Activated T-helper 17 cell treated with anti-CD3 and anti-CD28 coated beads, Interleukin-2, amount 50 U/mL, for 72 hours (primary cell): ENCODE measurements at places on chromosomes 4 and X.
A peak's percentile ranks its signal among the peaks of the same experiment; 100 is the strongest.

DNA sequence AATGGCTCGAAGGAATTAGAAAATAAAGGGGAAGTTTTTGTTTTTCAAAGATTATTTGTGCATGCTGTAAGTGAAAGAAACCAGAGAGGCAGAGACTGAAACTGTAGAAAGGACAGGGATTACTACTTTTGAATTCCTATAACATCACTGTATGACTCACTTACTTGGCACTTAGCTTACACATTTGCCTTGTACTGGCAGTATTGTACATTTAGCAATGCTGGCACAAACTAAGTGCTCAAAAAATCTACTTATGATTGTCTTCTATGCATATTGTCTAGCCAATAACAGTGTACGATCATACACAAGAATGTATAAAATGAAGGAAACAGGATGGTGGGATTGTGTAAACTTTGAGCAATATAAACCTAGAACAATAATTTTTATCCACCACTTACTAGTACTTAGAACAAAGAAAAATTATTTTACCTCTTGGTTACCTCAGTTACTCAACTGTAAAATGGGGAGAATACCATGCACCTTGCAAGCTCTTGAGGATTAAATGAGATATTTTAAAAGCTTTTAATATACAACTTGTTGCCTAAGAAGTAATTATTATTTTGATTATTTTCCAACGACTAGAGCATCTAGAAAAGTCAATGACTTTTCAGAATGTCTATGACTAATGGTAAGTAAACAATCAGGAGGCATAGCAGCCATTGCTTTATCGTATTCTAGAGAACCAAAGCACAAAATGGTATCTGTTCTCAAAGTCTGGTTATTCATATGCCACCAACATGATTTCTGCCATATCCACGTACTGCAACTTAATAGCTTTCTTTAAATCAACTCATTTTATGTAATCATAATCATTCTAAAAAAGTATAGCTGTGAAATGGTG is 4.7 kb downstream of the FAM120C start:
- peak; percentile 64 for ATAC-seq
- H3K4me1 ChIP-seq, result peaks cover 39% of the 10 kb centered on the region
- peaks cover 60% of the 10 kb centered on the region for H3K36me3 ChIP-seq
- no peaks in the 10 kb centered on the region for H3K27me3 ChIP-seq
- H3K4me3 ChIP-seq, result peak overlapping the region; percentile 85

DNA sequence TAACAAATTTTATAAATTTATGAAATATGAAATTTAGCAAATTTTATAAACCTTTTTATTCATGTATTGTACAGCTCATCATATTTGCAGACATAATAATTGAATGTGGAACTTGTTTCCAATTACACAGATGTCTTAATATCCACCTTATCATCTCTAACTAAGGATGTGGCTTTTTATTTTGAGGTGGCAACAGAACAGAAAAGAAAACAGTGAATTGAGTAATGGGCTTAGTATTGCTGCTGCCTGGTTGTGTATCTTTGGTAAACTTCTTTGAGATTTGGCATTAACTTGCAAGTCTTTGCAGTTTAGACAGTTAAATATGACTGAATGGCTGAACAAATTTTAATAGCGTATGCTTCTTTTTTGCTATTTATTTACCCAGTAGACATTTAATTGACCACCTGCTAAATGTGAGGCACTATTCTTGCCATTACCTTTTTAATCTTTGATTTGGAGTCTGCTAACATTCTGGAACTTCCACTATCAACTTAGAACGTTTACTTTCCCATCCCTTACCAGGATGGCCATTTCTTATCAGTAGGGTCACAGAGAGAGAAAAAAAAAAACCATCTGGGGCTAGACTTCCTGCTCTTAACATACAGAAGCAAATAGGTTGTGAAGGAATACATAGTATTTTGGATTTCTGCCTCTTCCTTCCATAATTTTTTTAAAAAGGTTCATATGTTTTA is 44.8 kb downstream of the CLCN3 start:
- H3K4me3 ChIP-seq, result peak overlapping the region; percentile 17
- H3K36me3 ChIP-seq, result peaks cover 24% of the 10 kb centered on the region
- H3K4me1 ChIP-seq, result peaks cover 16% of the 10 kb centered on the region
- ATAC-seq, result peak; percentile 39
- H3K27me3 ChIP-seq, result no peaks in the 10 kb centered on the region

DNA sequence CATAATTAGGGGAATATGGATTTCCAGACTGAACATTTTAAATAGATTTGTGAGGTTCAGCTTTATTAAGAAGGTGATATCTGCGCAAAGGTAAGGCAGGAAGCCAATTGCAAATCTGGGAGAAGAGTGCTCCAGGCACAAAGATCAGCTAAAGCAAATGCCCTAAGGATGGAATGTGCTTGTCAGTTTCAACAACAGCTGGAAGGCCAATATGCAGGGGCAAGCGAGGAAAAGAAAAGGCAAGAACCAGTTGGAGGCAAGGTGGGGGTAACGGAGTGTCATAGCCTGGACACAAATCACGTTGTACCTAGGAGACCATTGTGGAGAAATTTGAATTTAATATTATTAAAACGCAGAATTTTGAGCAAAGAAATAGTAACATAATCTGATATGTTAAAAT is 1710.3 kb upstream of the PCDH7 start:
- H3K4me3 ChIP-seq, result no peak overlapping the region
- no peaks in the 10 kb centered on the region for H3K36me3 ChIP-seq
- no peaks in the 10 kb centered on the region for H3K27me3 ChIP-seq
- no peaks in the 10 kb centered on the region for H3K4me1 ChIP-seq
- no peak for ATAC-seq

- H3K27me3 ChIP-seq, result no peaks in the 10 kb centered on the region
- H3K27ac ChIP-seq, result no peak overlapping the region
- H3K4me1 ChIP-seq, result no peaks in the 10 kb centered on the region
- H3K4me3 ChIP-seq, result no peak overlapping the region
Measured at GRCh38 chrX:5575407-5575806, 653.3 kb downstream of the NLGN4X start.

DNA sequence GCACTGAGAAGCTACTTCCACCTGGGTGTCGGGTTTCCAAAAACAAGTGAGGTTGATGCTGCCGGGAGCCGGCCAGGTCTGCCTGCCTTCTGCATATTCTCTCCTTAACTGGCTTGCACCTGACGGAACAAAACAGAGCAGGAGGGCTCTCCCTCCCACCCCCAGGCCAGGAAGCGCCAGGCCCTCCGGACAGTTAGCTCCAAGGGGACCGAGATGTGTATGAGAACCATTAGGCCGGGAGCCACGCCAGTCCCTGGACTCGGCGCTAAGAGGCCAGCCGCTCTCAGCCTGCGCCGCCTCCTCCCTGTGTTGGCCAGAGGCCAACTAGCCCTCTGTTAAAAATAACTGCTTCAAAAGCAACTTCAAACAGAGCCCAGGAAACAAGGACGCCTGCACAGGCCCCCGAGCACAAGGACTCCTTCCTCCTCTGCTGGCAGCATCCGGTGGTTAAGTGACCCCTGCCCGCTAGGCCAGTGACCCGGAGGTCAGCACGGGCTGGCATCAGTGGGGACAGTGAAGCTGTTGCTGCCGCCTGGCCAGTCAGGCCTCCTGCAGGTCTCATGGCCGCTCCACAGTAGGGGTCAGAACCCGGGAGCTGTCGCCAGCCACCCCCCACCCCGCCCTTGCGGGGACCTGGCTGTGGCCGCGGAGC is 107.9 kb downstream of the ABLIM2 start:
- H3K27me3 ChIP-seq, result no peaks in the 10 kb centered on the region
- ATAC-seq, result no peak
- H3K4me1 ChIP-seq, result no peaks in the 10 kb centered on the region
- no peak overlapping the region for H3K27ac ChIP-seq

- peak within 1 kb of the TSS; percentile 58 for H3K27ac ChIP-seq
- no peaks in the 10 kb centered on the region for H3K27me3 ChIP-seq
- ATAC-seq, result no peak
- H3K4me1 ChIP-seq, result no peaks in the 10 kb centered on the region
- peak within 1 kb of the TSS; percentile 39 for H3K4me3 ChIP-seq
- H3K36me3 ChIP-seq, result no peaks in the 10 kb centered on the region
Measured at GRCh38 chrX:53281321-53281822, at the start of gene IQSEC2. TSS of gene IQSEC2 (minus strand) at chrX:53281584.

DNA sequence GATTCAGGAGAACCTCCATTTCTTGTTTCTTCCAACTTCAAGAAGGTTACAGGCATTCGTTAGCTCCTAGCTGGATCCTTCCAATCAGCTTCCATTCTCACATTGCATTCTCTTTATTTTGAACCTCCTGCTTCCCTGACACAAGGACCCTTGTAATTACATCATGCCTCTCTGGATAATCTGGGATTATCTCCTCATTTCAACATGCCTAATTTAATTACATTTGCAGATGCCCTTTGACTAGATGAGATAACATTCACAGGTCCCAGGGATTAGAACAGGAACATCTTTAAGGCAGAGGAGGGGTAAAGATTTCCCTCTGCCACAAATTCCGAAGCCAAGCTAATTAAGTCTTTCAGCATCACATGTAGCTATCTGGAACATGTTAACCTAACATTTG is 753.8 kb upstream of the PCDH7 start:
- H3K36me3 ChIP-seq, result no peaks in the 10 kb centered on the region
- no peak overlapping the region for H3K27ac ChIP-seq
- ATAC-seq, result no peak
- no peak overlapping the region for H3K4me3 ChIP-seq
- H3K27me3 ChIP-seq, result no peaks in the 10 kb centered on the region

GRCh38 chrX:154374313-154375155 is at the start of gene FLNA:
TSS of gene FLNA (minus strand) at chrX:154374634. CDS start at chrX:154371245, 3,389 bp downstream.
- H3K27ac ChIP-seq, result no peak within 1 kb of the TSS
- peaks cover 12% of the 10 kb centered on the region for H3K36me3 ChIP-seq
- ATAC-seq, result no peak
- no peaks in the 10 kb centered on the region for H3K27me3 ChIP-seq
- peak within 1 kb of the TSS; percentile 84 for H3K4me3 ChIP-seq
- no peaks in the 10 kb centered on the region for H3K4me1 ChIP-seq

DNA sequence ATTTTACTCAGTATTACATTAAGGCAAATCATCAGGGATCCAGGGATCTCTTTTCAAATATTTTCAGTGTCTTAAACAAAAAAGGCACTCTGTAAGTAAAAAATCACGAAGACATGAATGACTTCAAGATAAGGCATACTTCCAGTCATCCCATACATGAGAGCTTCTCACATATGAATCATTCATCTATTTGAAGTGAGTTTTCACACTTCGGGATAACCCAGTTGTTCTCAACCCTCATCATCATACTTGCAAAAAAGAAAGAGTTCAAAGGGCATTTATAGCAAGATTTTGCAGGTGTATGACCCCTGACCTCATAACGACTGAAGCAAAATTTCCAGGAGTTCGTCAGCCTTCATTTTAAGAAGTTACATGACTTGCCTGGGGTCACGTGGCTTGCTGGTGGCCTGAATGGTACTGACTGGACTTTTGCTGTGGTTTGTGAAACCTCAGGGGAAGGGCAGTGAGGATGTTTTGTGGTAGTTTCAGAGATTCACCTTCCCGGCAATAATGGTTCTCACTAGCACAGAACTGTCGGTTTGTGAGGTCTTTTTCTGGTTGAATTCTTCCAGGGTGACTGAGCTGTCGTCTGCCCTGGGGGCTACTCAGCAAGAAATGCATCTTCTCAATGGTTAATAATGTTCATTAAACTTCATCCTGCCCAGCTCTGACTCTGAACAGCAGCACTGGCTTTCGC is 115.8 kb upstream of the SHISA3 start:
- no peaks in the 10 kb centered on the region for H3K36me3 ChIP-seq
- H3K4me3 ChIP-seq, result no peak overlapping the region
- H3K27ac ChIP-seq, result no peak overlapping the region
- peak; percentile 49 for ATAC-seq
- peaks cover 6% of the 10 kb centered on the region for H3K4me1 ChIP-seq

GRCh38 chrX:154298312-154298711 is 2.7 kb downstream of the TKTL1 start:
- no peak overlapping the region for H3K4me3 ChIP-seq
- no peak overlapping the region for H3K27ac ChIP-seq
- H3K27me3 ChIP-seq, result no peaks in the 10 kb centered on the region

GRCh38 chr4:113347245-113347644 is 297.8 kb downstream of the ANK2 start:
- H3K4me1 ChIP-seq, result no peaks in the 10 kb centered on the region
- no peak overlapping the region for H3K4me3 ChIP-seq

DNA sequence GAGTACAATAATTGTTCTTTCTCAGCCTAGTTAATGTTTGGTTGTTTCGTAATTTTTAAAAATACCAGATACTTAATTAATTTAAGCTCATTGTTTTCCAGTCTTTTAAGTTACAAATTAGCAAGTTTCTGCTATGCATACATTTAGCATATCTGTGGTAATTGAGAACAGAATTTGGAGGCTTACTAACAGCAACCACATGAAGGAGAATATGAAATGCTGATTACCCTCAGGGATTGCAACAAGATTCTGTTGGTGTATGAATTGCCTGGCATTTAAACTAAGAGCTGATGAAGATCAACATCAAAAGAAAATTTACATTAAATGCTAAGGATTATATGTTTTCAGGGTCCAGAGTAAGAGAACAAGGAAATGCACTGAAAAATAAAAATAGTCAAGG is 580.0 kb upstream of the INTU start:
- H3K4me3 ChIP-seq, result no peak overlapping the region
- H3K27ac ChIP-seq, result no peak overlapping the region
- H3K4me1 ChIP-seq, result no peaks in the 10 kb centered on the region
- ATAC-seq, result no peak

- H3K4me3 ChIP-seq, result no peak overlapping the region
- H3K27ac ChIP-seq, result no peak overlapping the region
- no peaks in the 10 kb centered on the region for H3K27me3 ChIP-seq
- no peak for ATAC-seq
Measured at GRCh38 chrX:41152221-41152620, 67.0 kb downstream of the USP9X start.

- no peak overlapping the region for H3K27ac ChIP-seq
- H3K4me1 ChIP-seq, result no peaks in the 10 kb centered on the region
- no peaks in the 10 kb centered on the region for H3K27me3 ChIP-seq
- no peak overlapping the region for H3K4me3 ChIP-seq
Measured at GRCh38 chrX:10965174-10965798, 145.8 kb upstream of the HCCS start.

- H3K36me3 ChIP-seq, result peaks cover 46% of the 10 kb centered on the region
- H3K4me3 ChIP-seq, result peak overlapping the region; percentile 94
- H3K27me3 ChIP-seq, result no peaks in the 10 kb centered on the region
- H3K4me1 ChIP-seq, result peaks cover 24% of the 10 kb centered on the region
- peak; percentile 69 for ATAC-seq
Measured at GRCh38 chrX:132216806-132217202, 2.4 kb downstream of the RAP2C start.

GRCh38 chr4:23930750-23931488 is 41.1 kb upstream of the PPARGC1A start:
- peaks cover 4% of the 10 kb centered on the region for H3K27me3 ChIP-seq
- no peak overlapping the region for H3K4me3 ChIP-seq
- H3K4me1 ChIP-seq, result no peaks in the 10 kb centered on the region
- no peak overlapping the region for H3K27ac ChIP-seq
- H3K36me3 ChIP-seq, result no peaks in the 10 kb centered on the region
